Stimulated activated CD8-positive, alpha-beta memory T cell treated with anti-CD3 and anti-CD28 coated beads, Interleukin-15, amount 100 ng/mL, for 24 hours (primary cell): ENCODE measurements at places on chromosomes 5 and 9.

DNA sequence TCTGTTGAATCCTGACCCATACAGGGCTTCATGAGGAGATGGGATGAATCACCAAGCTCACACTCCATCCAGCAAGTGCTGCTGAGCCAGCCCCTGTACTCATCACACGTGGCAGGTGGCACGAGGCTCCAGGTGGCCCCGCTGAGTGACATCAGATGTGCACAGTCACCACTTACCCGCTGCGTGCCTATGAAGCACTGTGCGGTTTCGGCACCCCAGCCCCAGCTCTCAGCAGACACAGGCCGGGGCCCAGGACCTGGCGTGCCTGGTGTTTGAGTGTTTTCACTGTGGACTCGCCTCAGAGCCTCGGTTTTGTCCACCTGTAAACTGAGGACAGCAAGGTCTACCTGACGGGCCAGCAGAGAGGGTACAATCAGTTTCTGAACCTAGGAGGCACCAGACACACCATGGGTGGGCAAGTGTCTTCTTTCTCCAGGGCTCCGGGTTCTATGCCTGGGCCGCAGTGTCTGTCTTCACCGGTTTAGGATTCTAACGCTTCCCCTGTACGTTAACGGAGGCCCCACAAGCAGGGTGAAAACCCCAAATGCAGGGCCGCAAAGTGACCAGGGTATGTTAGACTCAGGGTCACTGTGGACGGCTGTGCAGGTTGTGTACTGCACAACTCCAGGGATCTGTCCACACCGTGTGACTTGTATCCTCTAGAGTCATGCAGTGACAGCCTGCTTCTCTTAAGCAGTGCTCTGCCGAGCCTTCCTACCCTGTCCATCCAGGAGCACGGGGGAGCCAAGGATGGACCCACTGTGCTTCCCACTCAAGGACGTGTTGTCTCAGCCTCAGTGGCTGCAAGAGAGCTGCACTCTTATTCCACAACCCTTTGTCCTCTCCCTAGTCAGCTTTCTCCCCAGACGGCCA lies 44.3 kb upstream of the COL5A1 start:
- no peak for DNase-seq

DNA sequence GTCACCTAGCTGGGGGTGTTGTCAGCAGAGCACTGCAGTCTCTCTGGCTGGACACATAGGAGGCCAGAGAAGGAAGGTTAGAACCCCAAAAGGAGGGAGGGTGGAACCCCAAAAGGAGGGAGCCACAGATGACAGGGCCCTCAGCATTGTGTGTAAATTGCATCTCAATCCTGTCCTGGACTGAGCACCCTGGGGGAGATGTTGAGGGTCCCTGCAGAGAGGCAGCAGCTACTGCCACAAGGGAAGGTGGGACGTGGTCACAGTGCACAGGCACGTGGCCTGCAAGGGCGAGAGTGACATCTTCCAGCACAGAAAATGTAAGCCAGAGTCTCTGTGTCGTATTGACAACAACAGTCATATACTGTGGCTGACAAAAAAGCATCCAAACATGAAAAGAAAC lies 36.5 kb upstream of the CEP72 start:
- DNase-seq = no peak

GRCh38 chr9:98037357-98037756 lies 19.2 kb upstream of the NANS start:
- DNase-seq = no peak

- no peak for DNase-seq
These were observed 280.0 kb downstream of the GAS1 start for GRCh38 chr9:86667307-86667706.

GRCh38 chr9:112084334-112084733 lies 90.8 kb downstream of the SUSD1 start:
- no peak for DNase-seq

DNA sequence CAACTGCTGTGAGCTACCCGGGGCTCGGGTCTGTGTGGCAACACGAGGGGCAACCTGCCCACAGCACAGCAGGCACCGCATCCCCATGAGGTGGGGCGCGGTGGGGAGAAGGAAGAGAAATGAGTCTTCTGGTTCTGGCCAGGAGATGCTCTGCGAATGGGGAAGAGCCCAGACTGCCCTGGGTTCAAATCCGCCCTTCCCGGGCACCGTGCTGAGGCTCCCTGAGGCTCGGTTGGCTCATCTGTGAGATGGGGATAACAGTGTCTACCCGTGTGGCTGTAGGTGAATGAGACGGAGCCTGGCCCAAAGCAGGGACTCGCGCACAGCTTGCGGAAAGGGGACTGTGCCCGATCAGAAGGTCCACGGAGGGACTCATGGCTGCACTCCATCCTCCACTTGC lies 123.9 kb downstream of the VAV2 start:
- DNase-seq = no peak

GRCh38 chr5:163885117-163885516 lies 379.7 kb downstream of the MAT2B start:
- no peak for DNase-seq

GRCh38 chr5:40871177-40871576 lies 30.0 kb downstream of the CARD6 start:
- no peak for DNase-seq

- DNase-seq = no peak
These were observed 103.9 kb downstream of the LHFPL2 start for GRCh38 chr5:78544561-78545201.

DNA sequence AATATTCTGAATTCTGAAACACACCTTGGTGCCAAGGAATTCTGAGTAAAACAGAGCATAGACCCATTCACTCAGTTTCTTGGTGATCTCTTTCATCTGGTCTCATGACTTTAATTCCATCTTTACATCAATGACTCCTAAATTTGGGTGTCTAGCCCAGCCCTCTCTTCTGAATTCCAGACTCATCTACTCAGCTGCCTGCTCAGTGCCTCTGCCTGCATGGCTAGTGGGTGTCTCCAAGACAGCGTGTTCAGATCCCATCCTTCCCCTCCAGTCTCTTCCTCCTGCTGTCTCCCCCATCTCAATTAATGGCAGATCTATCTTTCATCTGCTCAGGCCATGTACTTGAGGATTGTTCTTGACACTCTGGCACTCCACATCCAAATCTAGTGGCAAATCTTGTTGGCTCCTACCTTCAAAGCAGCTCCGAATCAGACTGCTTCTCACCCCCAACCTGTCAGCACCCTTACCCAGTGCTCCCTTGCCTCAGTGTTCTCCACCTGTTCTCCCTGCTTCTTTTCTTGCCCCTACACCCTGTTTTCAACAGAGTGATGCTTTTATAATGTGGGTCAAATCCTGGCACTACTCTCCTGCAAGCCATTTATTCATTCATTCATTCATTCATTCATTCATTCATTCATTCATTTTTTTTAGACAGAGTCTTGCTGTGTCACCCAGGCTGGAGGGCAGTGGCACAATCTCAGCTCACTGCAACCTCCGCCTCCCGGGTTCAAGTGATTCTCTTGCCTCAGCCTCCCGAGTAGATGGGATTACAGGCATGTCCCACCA lies 5.3 kb downstream of the CAVIN4 start:
- DNase-seq = no peak

GRCh38 chr5:40791715-40792139 lies 6.4 kb downstream of the PRKAA1 start:
- DNase-seq = no peak

DNA sequence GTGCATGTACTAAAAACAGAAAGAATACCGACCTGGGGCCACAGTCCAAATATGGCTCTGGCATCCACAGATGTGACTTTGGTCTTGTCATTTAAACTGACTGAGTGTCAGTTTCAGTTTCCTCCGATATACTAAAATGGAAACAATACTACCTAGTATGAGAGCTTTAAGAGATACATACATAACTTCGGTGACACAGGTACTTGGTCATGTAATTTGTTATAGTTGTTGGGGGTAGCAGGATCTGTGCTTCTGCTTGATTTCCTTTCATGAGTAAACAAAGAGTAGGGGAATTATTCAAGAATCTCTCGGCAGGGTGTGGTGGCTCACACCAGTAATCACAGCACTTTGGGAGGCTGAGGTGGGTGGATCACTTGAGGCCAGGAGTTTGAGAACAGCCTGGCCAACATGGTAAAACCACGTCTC lies 32.1 kb downstream of the MTMR12 start:
- DNase-seq = no peak

DNA sequence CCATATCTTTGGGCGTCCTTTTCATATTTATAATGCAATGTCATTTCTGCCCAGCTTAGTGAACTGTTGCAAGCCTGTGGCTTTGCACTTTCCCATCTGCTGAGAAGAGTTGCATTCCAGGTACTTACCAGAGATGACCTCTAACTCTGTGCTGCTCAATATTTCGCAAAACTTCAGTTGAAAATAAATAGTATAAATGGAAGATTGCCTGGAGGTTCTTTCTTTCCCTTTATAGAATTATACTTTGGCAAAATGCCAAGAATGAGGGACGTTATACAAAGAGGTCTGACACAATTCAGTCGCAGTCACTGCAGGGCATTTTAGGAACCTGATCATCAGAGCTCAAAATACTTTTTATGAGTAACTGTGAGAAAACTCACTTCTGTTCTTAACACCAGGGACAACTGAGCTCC lies 18.9 kb upstream of the VLDLR start:
- no peak for DNase-seq

DNA sequence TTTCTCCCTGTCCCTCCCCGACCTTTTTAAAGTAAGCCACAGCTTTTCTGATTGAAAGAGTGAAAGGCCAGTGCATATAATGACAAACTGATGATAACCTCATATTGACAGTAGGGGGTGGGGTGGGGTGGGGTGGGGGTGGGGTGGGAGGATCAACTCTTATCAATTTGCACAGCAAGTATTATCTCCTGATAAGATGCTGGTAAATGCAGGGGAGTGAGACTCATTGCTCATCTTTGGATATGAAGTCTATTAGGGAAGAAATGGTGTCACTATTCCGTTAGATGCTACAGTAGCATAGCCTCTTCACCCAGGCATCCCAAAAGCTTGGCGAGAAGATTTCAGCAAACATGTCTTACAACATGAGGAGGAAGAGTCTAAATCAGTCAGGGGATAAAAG lies 38.9 kb upstream of the HMGCS1 start:
- no peak for DNase-seq

GRCh38 chr5:58294598-58295305 lies 165.1 kb downstream of the PLK2 start:
- DNase-seq = no peak

DNA sequence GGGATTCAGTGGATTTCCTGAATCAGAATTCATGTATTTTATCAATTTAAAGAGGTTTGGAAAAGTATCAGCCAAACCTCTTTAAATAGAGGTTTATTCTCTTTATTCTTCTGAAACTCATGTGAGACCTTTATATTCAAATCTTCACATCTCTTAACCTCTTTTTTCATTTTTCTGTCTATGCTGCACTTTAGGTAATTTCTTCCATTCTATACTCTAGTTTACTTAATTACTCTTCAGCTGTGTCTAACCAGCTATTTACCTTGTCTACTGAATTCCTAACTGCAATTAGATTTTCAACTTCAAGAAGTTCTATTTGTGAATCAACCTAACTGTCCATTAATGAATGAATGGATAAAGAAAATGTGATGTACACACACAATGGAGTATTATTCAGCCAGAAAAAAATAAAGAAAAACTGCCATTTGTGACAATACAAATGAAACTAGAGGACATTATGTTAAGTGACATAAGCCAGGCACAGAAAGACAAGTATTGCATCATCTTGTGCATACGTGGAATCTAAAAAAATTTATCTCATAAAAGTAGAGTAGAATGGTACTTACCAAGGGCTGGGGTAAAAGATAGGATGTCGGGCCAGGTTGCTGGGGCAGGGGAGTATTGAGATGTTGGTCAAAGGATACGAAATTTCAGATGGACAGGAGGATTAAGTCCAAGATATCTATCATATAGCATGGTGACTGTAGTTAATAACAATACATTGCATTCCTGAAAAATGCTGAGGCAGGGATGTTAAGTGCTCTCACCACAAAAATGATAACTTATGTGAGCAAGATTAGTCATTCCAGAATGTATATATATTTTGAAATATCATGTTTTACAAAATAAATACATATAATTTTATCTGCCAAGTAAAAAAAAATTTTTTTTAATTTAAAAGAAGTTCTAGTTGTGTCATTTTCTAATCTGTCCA lies 129.5 kb upstream of the LRRTM2 start:
- DNase-seq = no peak

- DNase-seq = no peak
These were observed at the start of gene ZNF366 for GRCh38 chr5:72507231-72507906. Gene ZNF366 (minus strand): TSS chr5:72507410. CDS start chr5:72461496, 45,914 bp downstream.

GRCh38 chr9:85262333-85262732 lies 479.4 kb downstream of the AGTPBP1 start:
- no peak for DNase-seq

GRCh38 chr5:69010476-69010875 lies 83.3 kb upstream of the SLC30A5 start:
- no peak for DNase-seq

- DNase-seq = no peak
These were observed 24.1 kb upstream of the PPP1R26 start for GRCh38 chr9:135455401-135456030.

- DNase-seq = no peak
These were observed 597.0 kb downstream of the CHSY3 start for GRCh38 chr5:130501151-130501865.

DNA sequence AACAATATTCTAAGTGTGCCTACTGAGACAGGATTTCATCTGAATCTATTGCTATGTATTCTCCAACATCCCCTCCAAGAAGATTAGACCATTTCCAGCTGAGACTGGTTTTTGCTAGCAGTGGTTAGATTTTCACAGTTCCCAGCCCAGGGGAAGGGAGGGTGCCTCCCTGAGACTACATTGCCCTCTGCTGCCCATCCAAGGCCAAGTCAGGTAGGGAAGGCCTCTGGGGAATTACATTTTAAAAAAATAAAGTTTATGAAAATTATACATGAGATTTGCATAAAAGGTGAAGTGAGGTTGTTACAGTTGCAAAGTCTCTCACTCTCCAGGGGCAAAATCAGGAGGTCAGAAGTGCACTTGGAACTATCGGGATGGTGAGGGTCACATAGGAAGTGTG lies 28.0 kb upstream of the SYK start:
- DNase-seq = no peak

- DNase-seq = no peak
These were observed 70.4 kb downstream of the GADD45G start for GRCh38 chr9:89675058-89675742.

GRCh38 chr5:83492331-83492730 lies 20.8 kb downstream of the VCAN start:
- DNase-seq = no peak

DNA sequence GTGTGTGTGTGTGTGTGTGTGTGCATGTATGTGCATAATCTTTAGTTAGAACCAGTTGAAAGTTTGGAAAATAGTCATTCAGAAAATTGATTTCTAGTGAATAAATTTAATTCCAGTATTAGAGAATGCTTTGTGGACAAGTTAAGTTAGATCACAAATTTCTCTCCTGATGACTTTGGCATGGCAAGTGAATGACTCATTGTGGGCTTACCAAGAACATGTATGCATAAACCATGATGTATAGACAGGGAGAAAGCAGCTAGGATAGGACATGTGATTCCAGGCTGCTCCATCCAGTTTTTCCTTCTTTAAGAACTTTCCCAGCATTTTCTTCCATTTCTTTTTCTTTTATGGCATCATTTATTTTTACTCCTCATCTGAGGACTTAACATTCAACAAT lies 85.7 kb upstream of the SGCD start:
- no peak for DNase-seq
